ENCODE measurements at places on chromosomes 5 and 9.

- DNase-seq: no peak
Measured at GRCh38 chr5:77845324-77845646, 69.1 kb upstream of the TBCA start.

- DNase-seq: no peak
Measured at GRCh38 chr5:14373685-14374084, 207.9 kb upstream of the OTULINL start.

- DNase-seq: no peak
Measured at GRCh38 chr5:81909677-81910076, 62.1 kb upstream of the ATG10 start.

- no peak for DNase-seq
Measured at GRCh38 chr9:136242918-136243525, 2.6 kb downstream of the QSOX2 start.

GRCh38 chr5:179534431-179534830 lies 15.9 kb upstream of the RUFY1 start:
- no peak for DNase-seq

GRCh38 chr5:78547183-78547582 lies 101.4 kb downstream of the LHFPL2 start:
- no peak for DNase-seq

- no peak for DNase-seq
Measured at GRCh38 chr5:150660108-150660831, 781 bp upstream of the MYOZ3 start.

GRCh38 chr5:56406838-56407237 lies 173.7 kb upstream of the ANKRD55 start:
- DNase-seq: no peak

- DNase-seq: no peak
Measured at GRCh38 chr5:77168879-77169244, 41.6 kb upstream of the PDE8B start.

DNA sequence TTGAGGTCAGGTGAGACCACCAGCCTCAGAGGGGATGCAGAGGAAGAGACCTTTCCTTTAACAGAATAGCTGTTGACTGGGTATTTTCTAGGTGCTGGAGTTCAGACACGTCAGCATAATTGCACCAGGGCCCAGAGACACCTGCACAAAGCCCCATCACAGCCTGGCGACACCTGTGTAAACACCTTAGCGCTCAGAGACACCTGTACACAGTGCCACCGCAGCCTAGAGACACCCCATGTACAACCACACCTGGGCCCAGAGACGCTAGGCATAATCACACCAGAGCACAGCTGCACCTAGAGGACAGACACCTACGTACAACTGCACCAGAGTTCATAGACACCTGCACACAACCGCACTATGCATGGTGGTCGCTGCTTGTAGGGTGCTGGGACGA lies 1.0 kb downstream of the TRIP13 start:
- no peak for DNase-seq

GRCh38 chr5:10520706-10521105 lies 43.2 kb upstream of the ANKRD33B start:
- no peak for DNase-seq

- DNase-seq: no peak
Measured at GRCh38 chr5:38538161-38538560, 18.3 kb downstream of the LIFR start.

DNA sequence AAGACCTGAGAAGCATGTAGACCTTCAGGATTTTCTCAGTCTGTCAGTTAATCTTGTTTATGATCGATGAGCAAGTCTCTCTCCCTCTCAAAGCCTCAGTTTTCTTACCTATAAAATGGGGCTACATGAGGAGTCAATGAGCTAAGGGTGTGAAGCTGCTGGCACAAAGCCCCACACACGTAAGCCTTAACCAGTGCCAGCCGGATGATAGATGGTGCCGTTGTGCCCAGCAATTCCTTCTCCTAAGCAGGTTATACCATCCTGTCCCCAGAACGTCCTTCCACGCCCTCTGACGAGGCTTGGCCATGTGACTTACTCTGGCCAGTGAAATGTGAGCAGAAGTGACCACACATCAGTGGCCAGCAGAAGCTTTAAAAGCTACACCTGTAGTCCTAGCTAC lies 179.0 kb downstream of the C9orf50 start:
- no peak for DNase-seq

DNA sequence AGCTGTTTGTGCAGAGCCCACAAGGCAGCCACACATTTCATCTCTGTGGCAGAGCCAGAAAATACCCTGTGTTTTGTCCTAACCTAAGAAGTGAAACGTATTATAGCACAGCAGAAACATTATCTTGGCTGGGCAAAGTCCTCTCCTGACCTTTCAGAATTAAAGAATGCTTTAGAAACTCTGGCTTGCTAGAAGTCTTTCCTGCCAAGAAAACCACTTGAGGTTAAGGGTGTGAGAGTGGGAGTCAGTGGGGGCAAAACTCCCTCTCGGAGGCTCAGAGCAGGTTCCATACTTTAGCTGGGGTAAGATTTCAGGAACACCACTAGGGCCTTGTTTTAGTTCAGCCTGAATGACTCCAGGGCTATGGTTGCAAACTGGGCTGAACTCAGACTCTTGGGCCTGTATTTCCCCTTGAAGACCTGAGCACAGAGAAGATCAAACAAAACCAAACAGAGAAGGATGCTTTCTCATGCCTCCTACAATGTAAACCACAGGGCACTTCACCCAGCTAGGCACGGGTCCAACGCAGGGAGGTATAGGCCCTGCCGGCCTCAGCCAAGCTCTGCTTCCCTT lies 48.0 kb downstream of the ZNF366 start:
- DNase-seq: no peak

DNA sequence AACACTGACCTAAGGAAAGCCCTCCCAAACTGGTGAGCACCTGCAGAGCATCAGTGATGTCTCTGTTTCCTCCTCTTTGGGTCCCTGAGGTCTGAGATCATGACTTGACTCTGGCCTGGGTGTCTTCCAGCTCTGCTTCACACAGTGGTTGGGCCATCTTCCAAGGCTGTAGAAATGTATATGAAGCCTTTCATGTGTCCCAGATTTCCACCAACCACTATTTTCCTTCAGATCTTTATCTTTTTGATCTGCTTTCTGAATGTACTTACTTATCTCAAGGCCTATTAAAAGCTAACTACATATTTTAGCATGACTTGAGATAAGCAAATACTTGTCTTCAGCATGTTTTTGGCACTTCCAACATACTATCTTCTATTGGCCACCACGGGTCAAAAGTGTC lies 47.1 kb downstream of the PRELID2 start:
- no peak for DNase-seq

- no peak for DNase-seq
Measured at GRCh38 chr5:31385774-31386537, 145.9 kb downstream of the DROSHA start.

DNA sequence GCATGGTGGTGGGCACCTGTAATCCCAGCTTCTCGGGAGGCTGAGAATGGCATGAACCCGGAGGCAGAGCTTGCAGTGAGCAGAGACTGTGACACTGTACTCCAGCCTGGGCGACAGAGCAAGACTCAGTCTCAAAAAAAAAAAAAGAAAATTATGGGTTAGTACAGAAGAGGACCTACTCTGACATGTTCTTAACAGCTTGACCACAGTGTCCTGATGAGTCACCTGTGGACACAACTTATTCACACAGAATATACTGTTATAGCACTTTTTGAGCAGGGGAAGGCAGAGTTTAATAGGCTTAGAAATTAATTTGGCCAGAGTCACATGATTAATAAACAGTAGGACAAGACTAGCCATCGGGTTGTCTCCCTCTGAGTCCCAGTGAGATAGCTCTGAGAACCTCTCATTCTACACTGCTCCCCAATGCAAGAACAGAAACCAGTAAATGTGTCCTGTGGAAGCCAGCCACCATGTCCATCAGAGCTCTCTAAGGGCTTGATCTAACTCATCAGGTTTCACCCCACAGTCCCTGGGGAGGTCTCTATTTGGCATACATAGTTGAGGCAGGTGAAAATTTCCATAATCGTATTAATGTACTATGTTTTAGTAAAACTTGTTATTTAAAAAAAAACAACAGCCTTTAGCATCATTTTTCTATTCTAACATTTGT lies 1077.9 kb upstream of the C9orf72 start:
- no peak for DNase-seq

GRCh38 chr5:14328144-14328543 lies 185.0 kb downstream of the TRIO start:
- no peak for DNase-seq

GRCh38 chr5:31086839-31087415 lies 106.6 kb upstream of the CDH6 start:
- no peak for DNase-seq

GRCh38 chr9:9521033-9521779 lies 1091.6 kb downstream of the PTPRD start:
- DNase-seq: no peak

- DNase-seq: no peak
Measured at GRCh38 chr5:154278908-154279307, 88.4 kb downstream of the GALNT10 start.

DNA sequence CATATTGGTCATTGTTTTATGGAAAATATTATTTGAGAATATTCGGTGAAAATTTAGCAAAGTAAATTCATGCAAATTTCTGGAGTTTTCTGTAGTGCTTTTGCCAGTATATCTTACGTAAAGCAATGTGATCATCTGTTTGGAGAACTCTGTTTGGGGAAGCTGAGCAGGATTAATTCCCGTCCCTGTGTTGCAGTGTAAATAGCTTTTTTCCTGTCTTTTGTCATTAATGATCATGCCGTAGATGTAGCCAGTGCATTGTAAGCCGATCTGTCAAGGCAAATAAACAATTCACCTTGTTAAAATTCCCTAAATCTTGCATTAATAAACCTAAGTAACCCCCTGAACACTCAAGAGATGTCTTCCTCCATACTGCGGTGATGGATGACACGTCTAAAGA lies 39.2 kb downstream of the PPIC start:
- DNase-seq: no peak

DNA sequence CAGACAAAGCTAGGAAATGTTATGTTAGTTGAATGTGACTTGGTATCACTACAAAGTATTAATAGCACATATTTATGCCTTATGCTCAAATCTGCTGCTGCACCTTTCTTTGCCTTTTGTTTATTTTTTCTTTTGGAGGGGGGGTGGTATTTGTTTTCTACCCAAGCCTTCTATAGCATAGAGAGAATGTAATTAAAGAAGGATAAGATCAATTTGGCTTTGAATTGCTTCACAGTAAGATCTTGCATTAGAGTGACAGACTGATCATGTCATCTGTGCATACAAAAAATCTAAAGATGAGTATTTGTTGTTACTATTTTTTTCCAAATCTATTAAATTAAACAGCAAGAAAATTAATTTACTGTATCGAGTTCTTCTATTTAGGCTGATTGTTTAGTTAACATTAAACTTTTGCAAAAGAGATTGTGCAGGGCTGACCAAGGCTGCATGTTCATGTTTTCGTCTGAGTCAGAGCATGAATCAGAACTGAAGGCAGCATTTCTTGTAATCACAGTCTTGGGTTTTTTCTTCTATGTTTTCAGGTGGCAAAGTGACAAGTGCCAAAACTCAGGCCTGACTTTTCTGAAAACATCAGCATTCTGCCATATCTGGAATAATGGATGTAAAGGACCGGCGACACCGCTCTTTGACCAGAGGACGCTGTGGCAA lies 1007.1 kb upstream of the WWC1 start:
- DNase-seq: no peak

- no peak for DNase-seq
Measured at GRCh38 chr5:1343931-1344901, 683 bp downstream of the CLPTM1L start.

DNA sequence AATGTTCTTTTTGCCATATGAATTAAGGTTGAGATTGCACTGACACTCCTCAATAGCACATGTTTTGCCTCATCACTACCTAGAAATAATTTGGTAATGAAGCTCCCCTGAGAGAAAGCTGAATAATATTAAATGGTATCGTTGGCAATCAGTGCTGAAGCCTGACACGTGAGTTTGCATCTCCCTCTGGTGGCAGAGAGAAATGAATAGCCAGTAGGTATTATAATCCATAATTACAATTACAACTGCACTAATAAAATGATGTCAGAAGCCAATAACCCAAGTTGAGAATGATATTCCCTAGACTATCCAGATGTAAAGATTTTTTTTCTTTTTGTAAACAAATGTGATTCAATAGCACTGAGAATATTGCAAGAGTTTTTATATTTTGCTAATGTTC lies 700.3 kb downstream of the PTPRD start:
- no peak for DNase-seq

DNA sequence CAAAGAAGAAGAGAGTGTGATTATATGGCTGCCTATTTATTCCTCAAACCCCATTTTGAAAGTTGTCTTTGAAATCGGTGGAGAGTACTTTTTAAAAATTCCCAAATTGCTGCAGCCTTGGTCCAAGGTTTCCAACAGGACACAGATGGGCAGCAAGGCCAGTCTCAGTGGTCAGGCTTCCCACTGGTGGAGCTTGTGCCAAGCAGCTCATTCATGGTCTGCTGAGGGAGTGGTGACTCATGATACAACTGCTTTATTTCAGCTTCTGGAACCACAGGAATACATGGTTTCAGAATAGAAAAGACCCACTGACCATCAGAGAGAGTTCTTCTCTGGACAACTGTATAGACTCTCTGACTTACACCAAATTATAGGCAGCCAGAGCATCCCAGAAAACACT lies 673.1 kb upstream of the KLF4 start:
- DNase-seq: no peak

- no peak for DNase-seq
Measured at GRCh38 chr5:28766565-28767158, 1728.3 kb upstream of the CDH9 start.

DNA sequence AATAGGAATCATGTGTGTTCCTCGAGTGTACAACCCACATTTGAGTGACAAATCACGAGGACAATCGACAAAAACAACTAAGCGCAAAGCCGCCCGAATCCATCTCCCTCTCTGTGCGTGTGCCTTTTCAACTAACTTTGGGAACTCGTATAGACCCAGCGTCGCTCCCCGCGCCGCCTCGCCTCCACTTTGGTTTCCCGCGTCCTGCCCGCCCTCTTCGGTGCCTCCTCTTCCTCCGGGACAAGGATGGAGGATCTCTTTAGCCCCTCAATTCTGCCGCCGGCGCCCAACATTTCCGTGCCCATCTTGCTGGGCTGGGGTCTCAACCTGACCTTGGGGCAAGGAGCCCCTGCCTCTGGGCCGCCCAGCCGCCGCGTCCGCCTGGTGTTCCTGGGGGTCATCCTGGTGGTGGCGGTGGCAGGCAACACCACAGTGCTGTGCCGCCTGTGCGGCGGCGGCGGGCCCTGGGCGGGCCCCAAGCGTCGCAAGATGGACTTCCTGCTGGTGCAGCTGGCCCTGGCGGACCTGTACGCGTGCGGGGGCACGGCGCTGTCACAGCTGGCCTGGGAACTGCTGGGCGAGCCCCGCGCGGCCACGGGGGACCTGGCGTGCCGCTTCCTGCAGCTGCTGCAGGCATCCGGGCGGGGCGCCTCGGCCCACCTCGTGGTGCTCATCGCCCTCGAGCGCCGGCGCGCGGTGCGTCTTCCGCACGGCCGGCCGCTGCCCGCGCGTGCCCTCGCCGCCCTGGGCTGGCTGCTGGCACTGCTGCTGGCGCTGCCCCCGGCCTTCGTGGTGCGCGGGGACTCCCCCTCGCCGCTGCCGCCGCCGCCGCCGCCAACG lies at the start of gene GPR150:
Gene GPR150 (plus strand): TSS at position 58 of the 840 bp plus-strand sequence. CDS start 189 bp downstream, at position 247.
- DNase-seq: peak; percentile 19

DNA sequence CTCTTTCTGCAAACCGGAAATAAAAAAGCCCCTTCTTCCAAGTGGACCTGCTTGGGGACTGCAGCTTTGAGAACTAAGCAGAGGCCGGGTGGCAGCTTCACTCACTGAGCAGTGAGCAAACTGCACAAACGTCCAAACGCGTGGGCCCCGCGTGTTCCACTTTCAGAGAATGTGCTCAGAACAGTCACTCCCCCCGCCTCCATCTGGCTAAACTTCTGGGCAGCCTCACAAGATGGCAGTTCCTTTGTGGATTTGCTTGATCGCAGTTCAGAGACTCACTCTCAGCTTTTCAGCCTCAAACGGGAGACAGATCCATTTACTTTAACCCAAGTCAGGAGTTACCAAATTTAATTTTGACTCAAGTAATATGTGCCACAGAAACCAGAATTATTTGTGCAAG lies 216.6 kb downstream of the TLE1 start:
- DNase-seq: peak; percentile 28

Measured in amygdala (tissue), 56 donors.